ENCODE measurements at places on chromosomes 13 and 19.

- no peak for DNase-seq
These were observed 911.7 kb upstream of the SLITRK6 start for GRCh38 chr13:86710896-86711295.

- no peak for DNase-seq
These were observed 2.4 kb downstream of the IL27RA start for GRCh38 chr19:14033946-14034345.

GRCh38 chr19:15288146-15288963, 44.0 kb downstream of the BRD4 start:
- DNase-seq: peak; percentile 23

DNA sequence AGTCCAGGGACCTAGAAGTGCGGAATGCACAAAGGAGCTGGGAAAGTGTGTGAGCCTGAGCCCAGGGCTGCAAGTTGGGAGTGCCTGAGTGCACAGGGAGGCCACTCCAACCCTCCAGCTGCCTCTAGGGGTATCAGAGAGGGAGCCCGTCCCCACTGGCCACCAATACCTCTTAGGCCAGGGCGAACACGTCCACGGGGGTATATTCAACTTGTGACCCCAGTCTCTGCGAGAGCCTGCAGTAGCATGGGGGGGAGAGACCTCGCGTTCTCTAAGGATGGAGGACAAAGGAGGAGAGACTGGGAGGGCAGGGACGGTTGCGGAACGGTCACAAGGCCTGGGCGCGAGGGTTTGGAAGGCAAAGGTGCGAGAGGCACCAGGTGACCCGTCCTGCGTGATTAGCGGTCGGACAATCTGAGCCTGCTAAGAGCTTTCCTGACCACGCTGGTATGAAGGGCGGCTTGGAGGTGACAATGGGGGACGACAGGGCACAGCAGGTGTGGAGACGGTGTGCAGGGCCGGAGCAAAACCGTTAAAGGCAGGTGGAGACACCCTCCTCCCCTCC, 676 bp downstream of the CD320 start:
- no peak for DNase-seq

DNA sequence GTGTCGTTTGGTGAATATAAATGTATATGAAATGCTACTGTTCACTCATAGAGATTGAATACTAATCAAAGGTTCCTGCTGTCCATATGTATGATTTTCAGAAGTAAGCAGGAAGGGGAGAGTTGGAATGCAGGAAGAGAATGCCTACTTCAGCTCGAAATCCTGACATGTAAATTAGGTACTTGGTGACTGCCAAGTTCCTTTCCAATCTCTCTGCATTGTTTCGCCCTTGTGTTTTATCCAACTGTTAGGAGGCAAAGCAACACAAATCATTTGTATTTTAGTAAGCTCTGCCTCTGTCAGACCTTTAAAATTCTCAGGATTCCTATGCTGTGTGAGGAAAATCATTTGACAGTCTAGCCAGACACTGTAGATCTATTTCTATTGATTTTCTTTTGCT, 9.0 kb downstream of the STARD13 start:
- no peak for DNase-seq

GRCh38 chr19:2055931-2056836, 5.1 kb upstream of the MKNK2 start:
- DNase-seq: no peak

GRCh38 chr13:74682746-74683145, 548.5 kb upstream of the KLF12 start:
- DNase-seq: no peak

GRCh38 chr13:99916366-99917103, 55.0 kb downstream of the ZIC5 start:
- DNase-seq: peak; percentile 79

DNA sequence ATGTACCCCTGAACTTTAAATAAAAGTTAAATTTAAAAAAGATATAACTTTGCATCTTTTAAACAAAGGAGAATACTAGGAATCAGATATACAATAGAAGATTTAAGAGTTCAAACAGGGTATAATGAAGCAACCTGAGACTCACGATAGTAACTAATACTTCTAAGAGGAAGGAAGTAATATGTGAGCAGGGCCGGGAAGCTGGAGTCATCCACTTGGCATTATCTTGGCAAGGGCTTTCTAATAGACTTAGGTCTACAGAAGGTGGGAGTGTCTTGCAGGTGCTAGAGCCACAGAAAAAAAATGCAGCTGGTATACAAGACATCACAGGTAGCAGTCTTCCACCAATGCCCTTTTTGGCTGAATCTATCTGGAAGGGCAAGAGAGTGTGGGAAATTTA, 231.9 kb downstream of the KCTD12 start:
- DNase-seq: no peak

DNA sequence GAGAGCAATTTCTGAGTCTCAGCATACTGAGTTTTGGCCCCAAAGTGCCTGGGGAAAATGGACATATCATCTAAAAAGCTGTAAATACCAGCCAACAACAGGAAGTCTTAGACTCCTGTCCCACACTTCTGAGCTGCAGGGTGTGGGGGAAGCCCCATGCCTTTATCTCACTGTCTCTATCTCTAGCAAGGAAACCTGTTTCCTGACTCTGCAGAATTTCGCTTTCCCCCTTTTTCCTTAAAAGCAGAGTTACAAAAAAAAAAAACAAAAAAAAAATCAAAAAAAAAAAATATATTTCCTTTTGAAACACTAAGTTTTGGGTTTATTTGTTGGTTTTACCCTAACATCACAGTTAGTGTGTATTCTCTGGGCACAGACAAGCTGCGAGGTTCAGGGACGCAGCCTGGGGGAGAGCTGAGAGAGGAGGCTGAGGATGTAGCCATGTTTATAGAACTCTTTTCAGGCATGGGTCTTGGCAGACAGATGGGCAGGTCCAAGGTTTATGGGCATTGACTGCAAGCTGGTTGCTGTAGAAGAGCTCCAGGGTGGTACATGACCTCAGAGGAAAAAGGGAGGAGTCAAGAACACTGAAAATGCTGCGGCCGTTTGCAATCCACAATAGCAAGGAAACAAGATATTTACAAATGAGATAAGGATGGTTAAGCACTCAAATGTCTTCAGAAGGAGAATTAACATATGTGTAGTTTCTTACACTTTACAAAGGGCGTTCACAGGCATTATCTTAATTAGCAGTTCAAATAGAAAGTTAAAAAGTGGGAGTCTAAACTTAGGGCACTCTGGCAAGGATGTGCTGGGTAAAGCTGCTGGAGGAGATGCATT, 4.9 kb downstream of the MBNL2 start:
- DNase-seq: peak; percentile 37

GRCh38 chr19:2289714-2290435, 7.9 kb upstream of the PEAK3 start:
- DNase-seq: peak; percentile 97

- no peak for DNase-seq
These were observed 1.8 kb upstream of the SLC7A1 start for GRCh38 chr13:29597246-29597645.

- DNase-seq: no peak
These were observed 199.2 kb upstream of the MAB21L1 start for GRCh38 chr13:35675651-35676050.

- DNase-seq: no peak
These were observed 26.5 kb downstream of the RANBP3 start for GRCh38 chr19:5951338-5951861.

- DNase-seq: no peak
These were observed 59.3 kb downstream of the TSHZ3 start for GRCh38 chr19:31289976-31290375.

DNA sequence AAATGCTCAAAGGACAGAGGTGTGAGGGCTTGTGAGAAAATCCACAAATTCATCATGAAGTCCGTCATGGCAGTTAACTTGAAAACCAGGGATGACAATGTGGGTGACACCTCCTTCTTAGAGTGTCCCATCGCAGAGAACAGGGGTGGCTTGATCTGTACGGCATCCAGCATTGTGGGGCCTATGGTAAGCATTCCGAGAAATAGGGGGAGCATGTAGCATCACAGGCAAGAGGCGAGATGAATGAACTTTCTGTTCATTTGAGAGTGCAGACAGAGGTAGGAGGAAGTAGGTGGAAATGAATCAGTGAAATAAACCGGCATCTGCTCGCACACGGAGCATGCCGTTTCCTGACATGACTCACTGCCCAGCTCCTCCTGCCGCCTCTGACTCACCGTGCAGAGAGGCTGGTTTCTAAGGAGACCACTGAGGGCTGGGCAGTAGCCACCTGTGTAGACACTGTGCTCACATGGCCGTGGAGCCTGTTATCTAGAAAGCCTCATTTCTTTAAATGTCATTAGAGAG, 339.0 kb downstream of the RFC3 start:
- peak; percentile 74 for DNase-seq

- DNase-seq: no peak
These were observed 32.8 kb downstream of the ATP11A start for GRCh38 chr13:112722433-112723263.

DNA sequence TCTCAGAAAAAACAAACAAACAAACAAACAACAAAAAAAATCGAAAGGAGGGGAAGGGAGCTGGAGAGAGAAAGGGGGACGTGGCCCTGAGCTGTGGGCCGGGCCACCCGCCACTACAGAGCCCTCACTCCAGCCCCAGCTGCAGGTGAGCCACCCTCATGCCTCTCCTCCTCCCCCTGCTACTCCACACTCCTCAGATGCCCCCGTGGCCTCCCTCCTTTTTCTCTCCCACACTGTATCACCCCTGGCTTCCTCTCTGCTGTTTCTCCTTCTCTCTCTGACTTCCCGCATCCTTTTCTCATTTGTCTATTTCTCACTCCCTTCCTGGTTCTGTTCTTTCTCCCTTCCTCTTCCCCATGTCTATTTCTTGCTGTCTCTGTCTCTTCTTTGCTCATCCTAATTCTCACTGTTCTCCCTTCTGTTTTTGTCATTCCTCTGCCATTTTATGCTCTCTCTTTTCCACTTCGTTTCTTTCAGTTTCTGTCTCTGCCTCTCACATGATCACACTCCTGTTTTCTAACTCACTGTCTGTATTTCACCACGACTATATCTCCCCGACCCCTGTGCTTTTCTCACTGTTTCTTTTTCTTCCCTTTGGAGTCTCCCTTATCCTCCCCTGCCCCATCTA, 2.7 kb downstream of the KLK2 start:
- DNase-seq: no peak

DNA sequence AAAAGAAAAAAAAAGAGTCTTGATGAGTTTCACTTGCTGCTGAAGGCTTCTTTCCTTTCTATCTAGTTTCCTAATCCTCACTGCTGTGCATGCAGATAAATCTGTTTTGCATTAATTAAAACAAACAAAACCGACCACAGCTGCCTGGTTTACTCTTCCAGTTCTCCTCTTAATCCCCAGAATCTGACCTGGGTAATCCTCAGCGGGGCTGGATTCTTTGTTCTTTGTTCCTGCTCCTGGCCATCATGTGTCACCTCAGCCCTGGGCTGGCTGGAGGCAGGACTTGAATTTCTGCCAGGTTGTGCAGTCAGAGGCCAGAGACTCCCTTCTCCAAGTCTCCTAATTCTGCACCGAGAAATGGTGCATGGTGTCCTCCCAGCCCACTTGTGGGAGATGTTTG, 52.2 kb upstream of the CYP4F8 start:
- no peak for DNase-seq

DNA sequence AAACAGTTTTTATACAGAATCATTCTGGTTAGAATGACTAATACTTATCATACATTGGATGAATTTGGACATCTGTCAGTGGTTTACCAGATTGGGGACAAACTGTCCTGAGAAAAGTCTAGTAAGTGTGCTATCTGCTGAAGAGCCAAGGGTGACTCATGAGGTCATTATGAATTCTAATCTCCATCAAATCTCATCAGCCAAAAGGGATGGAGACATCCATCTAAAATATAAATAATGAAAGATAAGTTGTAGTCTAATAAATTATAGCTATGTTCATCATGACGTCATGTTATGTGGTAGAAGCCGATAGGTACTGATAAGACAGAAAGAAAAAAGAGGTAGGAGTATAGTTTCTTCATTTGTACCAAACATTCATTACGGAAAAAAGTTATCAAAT, 804.4 kb downstream of the PCDH9 start:
- DNase-seq: no peak

DNA sequence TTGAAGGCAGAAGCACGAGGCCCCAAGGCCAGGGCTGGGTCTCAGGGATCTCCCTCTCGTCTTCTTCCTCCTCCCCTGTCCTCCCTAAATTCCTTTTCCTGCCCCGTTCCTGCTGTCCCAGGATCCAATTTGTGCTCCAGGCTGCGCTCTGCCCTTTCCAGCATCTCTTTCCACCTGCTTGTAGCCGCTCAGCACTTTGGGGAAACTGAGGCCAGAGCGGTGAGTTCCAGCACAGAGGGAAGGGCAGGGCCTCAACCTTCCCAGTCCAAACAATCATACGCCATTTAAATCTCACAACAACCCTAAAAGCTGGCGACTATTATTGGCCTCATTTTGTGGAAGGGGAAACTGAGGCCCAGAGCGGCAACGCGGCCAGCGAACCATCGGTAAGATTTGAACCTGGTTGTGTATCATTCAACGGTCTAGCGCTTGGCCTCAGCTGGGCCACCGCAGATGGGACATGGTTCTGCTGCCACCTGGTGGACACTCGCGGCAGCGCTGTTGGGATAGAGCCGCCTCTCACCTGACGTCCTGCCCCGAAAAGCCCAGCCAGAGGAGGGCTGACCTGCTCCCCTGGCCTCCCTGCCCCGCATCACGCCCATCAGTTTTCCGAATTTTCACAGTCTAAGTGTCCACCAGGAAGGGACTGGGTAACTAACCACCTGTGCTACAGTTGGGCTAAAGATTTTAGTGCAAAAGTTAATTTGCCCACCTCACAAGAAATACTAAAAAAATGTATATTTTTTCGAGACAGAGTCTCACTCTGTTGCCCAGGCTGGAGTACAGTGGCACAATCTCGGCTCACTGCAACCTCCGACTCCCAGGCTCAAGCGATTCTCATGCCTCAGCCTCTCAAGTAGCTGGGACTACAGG, 4.2 kb upstream of the RPL18A start:
- DNase-seq: peak; percentile 61

DNA sequence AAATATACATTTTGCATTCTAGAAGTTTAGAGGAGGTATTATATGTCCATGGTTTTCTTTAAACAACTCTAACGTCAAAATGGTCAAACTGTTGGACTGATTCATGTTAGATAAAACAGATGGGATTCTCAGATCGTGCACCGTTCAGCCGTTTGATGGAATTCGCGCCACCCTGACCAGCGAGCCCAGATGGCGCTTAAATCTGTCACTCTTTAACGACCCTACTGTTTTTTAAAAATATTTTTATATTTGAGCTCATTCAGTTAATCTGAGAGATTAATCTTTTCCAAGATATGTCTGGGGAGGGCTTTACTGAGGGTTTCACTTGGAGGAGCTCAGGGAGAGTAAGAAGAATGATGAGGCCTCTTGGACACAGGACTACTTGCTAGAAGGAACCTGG, 164.4 kb downstream of the TM9SF2 start:
- no peak for DNase-seq

GRCh38 chr13:55361141-55361540, 1779.6 kb upstream of the PRR20A start:
- no peak for DNase-seq

DNA sequence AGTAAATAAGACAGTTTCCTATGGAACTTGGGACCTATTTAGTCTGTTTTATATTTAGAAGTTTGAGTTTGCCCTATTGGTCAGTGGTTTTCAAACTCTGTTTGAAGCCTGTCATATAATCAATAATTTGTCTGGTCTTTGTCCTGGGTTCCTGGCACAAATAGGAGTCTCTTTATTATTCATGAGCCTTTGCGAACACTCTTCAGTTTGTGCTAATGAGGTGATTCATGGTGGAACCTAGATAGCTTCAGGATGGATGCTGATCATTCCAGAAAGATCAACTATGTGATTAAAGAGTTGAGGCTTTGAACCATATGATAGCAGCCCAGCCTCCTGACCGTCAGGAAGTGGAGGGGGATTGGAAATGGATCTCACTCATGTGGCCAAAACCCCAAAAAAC, 10.0 kb upstream of the VWA8 start:
- no peak for DNase-seq
